GM23248 (cell line): ENCODE measurements at places on chromosomes 2 and 18. TPM values are rescaled to one million over a fixed set of nuclear protein-coding genes. Genes with fewer than 3 reads are reported as not detected.

GRCh38 chr18:41058351-41059125, 896.5 kb upstream of the PIK3C3 start:
- no peak for DNase-seq

DNA sequence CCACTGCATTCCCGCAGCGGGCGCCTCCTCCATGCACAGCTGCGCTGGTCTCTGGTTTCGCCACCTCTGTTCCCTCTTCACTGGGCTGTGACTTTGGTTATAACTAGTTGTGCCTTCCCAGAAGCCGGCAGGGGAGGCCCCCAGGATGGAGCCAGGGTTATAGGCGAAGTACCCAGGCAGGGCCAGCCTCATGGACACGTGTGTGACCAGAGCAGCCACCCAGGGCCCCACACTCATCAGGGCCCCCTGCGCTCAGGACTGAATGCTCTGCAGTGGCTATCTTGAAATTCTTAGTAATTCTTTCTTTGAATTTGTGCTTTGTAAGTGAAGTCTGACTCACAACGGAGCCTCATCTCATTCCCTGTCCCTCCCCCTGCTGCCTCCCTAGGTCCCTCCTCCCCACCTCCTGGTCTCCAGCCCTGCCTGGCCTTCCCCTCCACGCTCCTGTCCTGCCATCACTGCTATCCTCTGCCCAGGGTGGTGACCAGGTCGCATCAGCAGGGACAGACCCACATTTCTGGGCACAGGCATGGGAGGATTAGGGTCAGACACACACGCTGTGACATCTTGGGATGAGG, 38.1 kb upstream of the LBH start:
- DNase-seq: peak; percentile 61

DNA sequence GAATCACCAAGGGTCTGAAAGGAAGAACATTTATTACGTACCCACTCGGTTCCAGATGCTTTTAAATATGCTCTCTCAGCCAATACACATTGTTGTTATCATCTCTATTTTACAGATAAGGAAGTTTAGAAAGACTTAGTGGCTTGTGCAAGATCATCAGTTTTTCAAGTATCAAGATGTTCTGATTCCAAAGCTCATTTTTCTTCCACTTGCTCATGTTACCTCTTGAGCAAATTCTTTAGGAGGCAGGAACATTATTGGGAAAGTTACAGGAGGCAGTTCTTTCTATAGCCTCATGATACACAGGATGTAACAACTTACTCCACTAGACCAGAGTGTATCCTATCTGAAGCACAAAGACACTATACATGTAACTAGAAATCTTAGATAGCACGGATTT, 65.0 kb upstream of the MMADHC start:
- DNase-seq: no peak

DNA sequence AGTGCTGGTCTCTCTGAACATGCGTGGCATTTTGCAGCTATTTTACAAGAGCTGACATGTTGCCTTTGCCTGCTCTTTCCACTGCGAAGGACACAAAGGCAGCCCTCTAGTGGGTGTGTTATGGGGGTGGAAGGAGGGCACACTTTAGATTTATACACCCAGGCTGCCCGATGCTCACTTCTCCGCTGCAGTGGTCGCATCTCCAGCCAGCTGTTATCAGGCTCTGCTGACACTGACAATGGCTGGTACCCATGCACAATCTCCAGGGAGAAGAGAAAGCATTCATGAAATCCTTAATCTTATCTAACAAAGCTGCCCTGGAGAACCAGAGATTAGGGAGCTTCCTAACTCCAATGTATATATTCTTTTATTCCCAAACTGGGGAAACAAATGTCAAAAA, 113.5 kb downstream of the EPHA4 start:
- DNase-seq: no peak

The STAT4 gene
- 1.5 and 3.2 TPM in 2 replicates for total RNA-seq
